ENCODE measurements at places on chromosomes 4 and X.

DNA sequence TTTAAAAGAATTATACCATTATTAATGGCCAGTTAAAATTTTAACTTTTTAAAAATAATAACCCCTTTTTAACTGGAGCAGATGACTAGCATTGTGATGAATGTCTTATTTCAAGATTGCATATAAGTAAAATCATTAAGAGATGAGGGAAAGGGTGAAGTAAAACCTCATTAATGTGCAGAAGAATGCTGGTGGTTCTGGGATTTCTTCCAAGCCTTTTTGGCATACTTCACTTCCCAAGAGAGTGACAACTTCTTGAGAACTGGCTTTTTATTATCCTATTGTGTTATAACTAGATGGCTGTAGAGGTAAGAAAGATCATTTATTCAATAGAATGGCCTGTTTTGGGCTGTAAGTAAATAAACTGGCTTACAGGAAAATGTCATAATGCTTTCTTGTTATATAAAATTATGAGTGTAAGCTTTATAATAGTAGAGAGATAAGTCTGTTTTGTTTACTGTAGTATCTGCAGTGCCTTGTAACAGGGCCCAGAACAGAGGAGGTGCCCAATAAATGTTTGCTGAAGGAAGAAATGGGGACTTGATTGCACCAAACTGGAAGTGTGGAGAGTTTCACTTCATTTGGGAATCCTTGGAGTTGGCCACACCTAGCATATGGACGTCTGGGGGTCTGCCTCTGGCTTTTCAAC lies 242.9 kb upstream of the PITX2 start:
- no peak for DNase-seq

DNA sequence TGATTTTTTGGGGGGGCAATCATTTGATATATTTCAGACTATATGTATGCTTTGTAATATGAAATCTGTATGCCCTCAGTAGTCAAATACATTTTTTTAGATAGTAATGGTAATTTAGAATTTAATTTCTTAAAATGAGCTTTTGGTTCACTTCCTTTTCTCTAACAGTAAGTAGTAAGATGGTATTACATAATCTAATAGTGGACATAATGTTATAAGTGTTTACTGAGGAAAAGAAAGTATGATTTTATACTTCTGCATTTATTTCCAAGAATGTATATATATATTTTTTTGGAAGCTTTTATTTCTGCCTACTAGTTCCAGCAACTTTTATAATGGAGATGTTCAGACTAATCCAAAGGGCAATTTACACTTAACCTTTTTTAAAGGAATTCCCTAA lies 1450.7 kb upstream of the TENM3 start:
- DNase-seq, result no peak

- no peak for DNase-seq
Measured at GRCh38 chr4:168646001-168646768, 149.3 kb downstream of the PALLD start.

GRCh38 chr4:107997794-107998193 lies 8.1 kb downstream of the HADH start:
- no peak for DNase-seq

DNA sequence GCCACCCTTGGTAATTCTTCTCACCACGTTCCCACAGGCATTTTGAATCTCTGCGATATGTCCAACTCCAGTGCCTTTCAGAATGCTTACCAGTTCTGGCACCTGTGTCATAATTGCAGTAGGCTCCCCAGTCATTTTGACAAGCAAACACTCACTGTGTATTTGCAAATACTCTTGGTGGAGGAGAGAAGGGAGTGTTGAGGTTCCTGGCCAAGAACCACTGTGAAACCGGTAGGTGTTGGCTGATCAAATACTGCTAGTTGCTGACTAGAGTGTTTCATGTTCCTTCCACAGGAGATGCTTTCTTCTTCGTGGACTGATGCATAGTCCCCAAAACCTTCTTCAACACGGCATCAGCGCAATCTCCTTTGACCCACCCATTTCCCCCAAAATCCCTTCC lies 16.0 kb upstream of the NLGN4X start:
- DNase-seq, result no peak

DNA sequence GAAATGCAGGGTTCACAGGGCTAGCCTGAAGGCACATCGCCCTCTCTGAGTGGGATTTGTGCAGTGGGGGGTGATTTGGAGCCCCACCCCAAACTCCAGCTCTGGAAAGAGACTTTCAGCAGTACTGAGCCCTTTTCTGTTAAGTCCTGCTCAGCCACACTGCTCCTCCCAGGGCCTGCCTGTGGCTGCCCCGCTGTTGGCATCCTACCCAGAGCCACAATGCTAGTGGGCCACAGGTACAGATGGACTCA lies 52.7 kb downstream of the CXorf49B start:
- DNase-seq, result no peak
